ENCODE measurements at places on chromosomes 2 and 18. TPM values are rescaled to one million over a fixed set of nuclear protein-coding genes. Genes with fewer than 3 reads are reported as not detected.

DNA sequence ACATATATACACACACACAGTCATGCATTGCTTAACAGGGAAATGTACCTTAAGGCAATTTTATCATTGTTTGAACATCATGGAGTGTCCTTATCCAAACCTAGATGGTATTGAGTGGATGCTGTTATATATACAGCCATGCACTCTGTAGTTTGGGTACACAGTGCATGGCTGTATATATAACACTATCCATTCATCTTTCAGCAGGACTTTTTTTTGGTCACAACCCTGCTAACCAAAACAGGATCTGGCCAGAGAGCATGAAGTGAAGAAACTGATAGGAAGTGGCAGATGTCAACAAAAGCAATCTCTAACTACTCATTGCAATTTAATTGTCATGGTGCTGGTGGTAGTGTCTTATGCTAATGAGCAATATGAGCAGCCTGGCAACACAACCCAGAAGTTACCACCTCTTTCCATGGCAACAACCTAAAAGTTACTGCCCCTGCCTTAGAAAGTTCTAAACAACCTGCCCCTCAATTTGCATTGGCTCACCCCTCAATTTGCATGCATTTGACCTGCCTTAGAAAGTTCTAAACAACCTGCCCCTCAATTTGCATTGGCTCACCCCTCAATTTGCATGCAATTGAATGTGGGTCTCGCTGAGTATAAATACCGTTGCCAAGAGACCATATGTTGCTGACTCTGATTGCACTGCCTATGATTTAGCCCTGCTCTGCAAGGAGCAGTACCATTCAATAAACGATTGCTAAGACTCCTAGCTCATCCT lies 434.9 kb downstream of the DSEL start:
- no peak for DNase-seq

KRTCAP3 gene
- 3.9 TPM for total RNA-seq

DNA sequence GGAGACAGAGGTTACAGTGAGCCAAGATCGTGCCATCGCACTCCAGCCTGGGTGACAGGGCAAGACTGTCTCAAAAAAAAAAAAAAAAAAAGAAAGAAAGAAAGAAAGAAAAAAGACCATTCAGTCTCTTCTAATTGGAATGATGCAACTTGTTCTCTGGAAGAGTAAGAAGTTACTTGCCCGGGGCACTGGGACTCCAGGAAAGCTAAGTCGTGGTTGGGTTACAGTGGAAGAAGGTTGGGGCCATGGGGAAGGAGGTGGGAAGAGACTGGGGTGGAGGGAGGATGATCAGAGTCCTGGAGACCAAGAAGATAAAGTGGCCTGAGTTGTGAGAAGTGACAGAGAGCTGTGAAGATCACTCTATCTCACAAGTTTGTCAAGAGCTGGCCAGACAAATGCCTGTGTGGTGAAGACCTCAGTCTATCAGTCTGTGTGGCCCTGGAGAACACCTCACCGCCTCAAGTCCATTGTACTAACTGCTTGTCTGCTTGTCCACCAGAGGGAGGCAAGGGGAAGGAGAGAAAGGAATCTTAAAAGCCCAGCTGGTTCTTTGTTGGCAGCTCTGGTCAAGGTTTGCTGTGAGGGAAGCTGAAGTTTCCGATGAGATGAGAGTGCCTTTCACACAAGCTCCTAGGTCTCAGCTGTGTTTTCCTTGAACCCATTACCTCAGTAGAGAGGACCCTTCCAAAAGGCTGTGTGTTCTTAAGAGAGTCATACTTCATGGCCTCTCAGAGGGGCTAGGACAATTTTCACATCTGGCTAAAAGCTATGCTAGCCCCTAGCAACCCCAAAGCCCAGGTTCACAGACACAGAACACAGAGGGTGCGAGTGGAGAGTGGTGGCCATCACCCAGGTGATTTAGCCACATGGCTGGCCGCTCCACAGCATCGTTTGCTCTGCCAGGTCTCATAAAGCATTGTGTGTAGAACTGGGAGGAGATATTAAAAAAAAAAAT lies 72.0 kb upstream of the TMEM178A start:
- DNase-seq = no peak

- no peak for DNase-seq
These were observed 3.1 kb downstream of the EFR3B start for GRCh38 chr2:25044990-25045389.

GRCh38 chr2:160394153-160394552 lies 99.5 kb downstream of the RBMS1 start:
- DNase-seq = no peak

GRCh38 chr18:36627637-36628036 lies 201.2 kb downstream of the TPGS2 start:
- DNase-seq = peak; percentile 85

CYP26B1 gene
- total RNA-seq = 6.9 TPM

DNA sequence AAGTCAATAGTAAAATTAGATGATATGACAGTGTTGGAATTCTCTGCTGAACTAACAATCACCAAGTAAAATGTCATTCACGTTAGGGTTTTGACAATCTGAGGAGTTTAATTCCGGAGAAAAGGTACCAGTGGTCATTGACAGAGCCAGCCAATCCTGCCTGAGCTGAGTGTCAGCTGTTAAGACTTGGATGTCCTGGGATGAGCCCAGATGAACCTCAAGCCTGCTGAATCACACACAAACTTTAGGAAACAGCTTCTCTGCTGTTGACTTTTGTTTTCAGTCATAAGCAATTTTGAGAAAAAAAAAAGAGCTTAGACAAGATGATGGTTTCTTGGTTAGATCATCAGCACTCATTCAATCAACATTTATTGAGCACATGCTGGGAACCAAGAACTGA lies 600.0 kb upstream of the SLC39A10 start:
- DNase-seq = no peak

GRCh38 chr18:54140641-54141040 lies 83.8 kb downstream of the MBD2 start:
- no peak for DNase-seq

CD8B2 gene
- total RNA-seq = 0.74 TPM

DNA sequence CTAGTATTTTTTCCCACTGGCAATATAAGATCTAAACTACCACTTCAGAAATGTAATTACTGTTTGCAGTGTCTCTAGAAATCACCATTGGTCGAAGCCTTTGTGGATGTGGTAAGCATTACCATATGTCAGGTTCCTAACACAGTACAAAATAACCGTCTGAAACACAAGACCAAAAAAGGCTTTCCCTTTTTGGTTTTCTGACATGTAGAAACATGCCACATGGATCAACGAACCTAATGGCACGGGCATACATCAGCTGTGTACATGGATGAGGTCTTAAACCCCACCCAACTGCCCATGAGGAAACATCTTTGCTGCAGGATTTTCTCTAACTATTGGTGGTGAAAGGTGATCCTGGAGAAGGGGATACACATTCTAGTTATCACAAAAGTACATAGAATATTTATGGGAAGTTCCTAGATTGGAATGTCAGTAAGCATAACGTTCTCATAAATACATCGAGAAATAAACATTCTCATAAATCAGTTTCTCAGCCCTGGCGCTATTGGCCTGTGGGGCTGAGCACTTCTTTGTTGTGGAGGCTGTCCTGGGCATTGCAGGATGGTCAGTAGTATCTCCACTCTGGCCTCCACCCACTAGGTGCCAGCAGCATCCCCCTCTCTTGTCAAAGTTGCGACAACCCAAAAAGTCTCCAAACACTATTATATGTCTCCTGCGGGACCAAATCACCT lies 9.0 kb downstream of the VIT start:
- no peak for DNase-seq

ICOS gene
- total RNA-seq = 1.7 TPM

SPDYA gene
- total RNA-seq = 5.2 TPM

- no peak for DNase-seq
These were observed 343.9 kb downstream of the DYSF start for GRCh38 chr2:71797035-71797810.

- DNase-seq = no peak
These were observed 406.0 kb downstream of the CCDC85A start for GRCh38 chr2:56589835-56590234.

DNA sequence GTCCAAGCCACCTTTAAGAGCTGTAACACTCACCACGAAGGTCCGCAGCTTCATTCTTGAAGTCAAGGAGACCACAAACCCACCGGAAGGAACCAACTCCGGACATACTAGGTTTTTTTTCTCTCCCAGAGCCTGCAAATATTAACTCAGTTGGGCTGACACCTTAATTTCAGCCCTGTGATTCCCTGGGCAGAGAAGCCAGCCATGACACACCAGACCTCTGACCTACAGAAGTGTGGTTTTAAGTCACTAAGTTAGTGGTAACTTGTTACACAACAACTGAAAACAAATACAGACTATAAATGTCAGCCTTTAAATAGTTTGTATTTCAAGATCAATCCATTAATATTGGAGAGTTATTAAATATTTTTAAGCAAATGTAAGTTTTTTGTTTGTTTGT lies 855.1 kb downstream of the TMEM182 start:
- no peak for DNase-seq

BOLL gene
- not detected for total RNA-seq

- DNase-seq = no peak
These were observed 39.1 kb downstream of the PCBP1 start for GRCh38 chr2:70126413-70126812.

DNA sequence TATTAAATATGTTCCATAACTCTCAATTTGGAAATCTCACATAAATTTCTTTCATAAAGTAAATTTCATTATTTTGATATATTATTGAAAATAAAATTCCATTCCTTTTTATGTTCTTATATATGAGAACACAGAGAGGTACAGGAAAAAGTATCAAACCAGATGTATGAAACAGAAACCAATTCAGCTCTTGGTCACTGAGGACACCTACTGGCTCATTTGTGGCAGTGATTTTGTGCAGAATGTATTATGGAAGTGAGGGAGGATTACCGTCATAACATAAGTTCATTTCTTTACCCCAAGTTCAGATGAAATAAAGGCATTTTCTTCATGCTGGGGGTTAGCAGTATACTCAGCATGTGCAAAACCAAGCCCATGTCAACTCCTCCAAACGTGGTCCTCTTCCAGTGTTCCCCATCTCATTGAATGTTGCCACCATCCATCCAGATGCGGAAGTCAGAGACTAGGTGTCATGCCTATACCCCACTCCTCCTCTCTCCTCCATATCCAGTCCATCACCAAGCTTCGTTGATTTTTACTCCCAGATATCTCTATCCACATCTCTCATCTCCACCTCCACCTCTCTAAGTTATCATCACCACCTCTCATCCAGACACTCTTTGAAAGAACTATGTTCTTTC lies 41.7 kb upstream of the MALL start:
- no peak for DNase-seq

DNA sequence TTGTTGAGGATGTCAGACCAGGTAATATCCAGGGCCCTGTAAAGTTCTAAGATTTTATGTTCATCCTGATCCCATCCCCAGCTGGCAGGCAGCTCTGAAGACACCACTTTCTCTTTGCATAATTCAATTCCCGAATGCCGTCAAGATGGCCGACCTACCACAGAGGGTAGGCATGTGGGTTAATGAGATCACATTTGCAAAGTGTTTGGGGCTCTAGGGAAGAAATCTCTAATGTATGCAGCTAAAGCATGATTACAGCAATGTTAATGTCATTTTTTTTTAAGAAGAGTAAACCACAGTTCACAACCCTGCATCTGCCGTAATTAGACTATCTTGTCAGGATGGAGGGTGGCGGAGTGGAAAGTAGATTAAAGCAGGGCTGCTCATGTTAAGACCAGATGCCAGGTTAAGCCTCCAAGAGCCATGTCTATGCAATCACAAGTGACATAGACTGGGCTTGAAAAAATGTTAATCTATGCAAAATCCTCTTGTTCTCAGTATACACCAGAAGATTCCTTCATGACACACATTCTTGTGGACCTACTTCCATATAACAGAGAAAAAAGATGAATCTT lies 131.4 kb downstream of the ALK start:
- DNase-seq = no peak

SULT1C2 gene
- total RNA-seq = not detected

CCBE1 gene
- total RNA-seq = 2.9 TPM

GRCh38 chr2:106575955-106576354 lies 88.8 kb downstream of the CD8B2 start:
- DNase-seq = no peak

PLEKHH2 gene
- 27.5 TPM for total RNA-seq
